Epithelial cell of alveolus of lung (primary cell): ENCODE measurements at places on chromosomes 3 and 15. TPM values are rescaled to one million over a fixed set of nuclear protein-coding genes. Genes with fewer than 3 reads are reported as not detected.

RGMA gene
- 1.0 and 5.3 TPM in 2 replicates for total RNA-seq

SPCS1 gene
- 144 and 267 TPM in 2 replicates for total RNA-seq

LRTM1 gene
- total RNA-seq: not detected in 2 replicates

GOLGA6L7 gene
- not detected in 2 replicates for total RNA-seq

FEZF2 gene
- not detected in 2 replicates for total RNA-seq

NOX5 gene
- 0.39 TPM in 1 of 2 replicates, not detected in the other for total RNA-seq

GP9 gene
- not detected in 2 replicates for total RNA-seq

IQCF2 gene
- not detected in 2 replicates for total RNA-seq

OXTR gene
- 0.72 and 4.3 TPM in 2 replicates for total RNA-seq

CHST13 gene
- total RNA-seq: not detected in 2 replicates

CHRNA5 gene
- total RNA-seq: 1.0 and 1.3 TPM in 2 replicates

RFTN1 gene
- total RNA-seq: 43.6 and 106 TPM in 2 replicates

SCAANT1 gene
- total RNA-seq: not detected in 2 replicates

NAALADL2 gene
- total RNA-seq: 2.4 and 4.4 TPM in 2 replicates

OR5K2 gene
- not detected in 2 replicates for total RNA-seq

MUC20 gene
- total RNA-seq: 0.24 and 0.52 TPM in 2 replicates

PLSCR2 gene
- 0.72 TPM in 1 of 2 replicates, not detected in the other for total RNA-seq

GP5 gene
- total RNA-seq: 0.24 TPM in 1 of 2 replicates, not detected in the other

SUSD5 gene
- 2.7 and 8.1 TPM in 2 replicates for total RNA-seq

NPAP1 gene
- total RNA-seq: not detected in 2 replicates

EDEM1 gene
- total RNA-seq: 56.4 and 72.1 TPM in 2 replicates

CELSR3 gene
- 2.8 and 5.0 TPM in 2 replicates for total RNA-seq

MKRN3 gene
- 0.08 TPM in 1 of 2 replicates, not detected in the other for total RNA-seq

FAM3D gene
- not detected in 2 replicates for total RNA-seq

BOC gene
- 10.0 and 17.5 TPM in 2 replicates for total RNA-seq

RPP25 gene
- total RNA-seq: 18.0 and 18.5 TPM in 2 replicates

C3orf33 gene
- 2.7 and 2.8 TPM in 2 replicates for total RNA-seq

GPR62 gene
- 0.08 TPM in 1 of 2 replicates, not detected in the other for total RNA-seq

CP gene
- 1.0 and 1.8 TPM in 2 replicates for total RNA-seq

SLC28A2 gene
- total RNA-seq: not detected in 2 replicates

POC1A gene
- 4.1 and 8.7 TPM in 2 replicates for total RNA-seq
